Stimulated activated CD8-positive, alpha-beta memory T cell treated with anti-CD3 and anti-CD28 coated beads, Interleukin-4, amount 100 ng/mL, for 4 hours (primary cell): ENCODE measurements at places on chromosomes 3 and 15.

- DNase-seq = no peak
These were observed 68.9 kb upstream of the ZNF280D start for GRCh38 chr15:56802161-56802560.

DNA sequence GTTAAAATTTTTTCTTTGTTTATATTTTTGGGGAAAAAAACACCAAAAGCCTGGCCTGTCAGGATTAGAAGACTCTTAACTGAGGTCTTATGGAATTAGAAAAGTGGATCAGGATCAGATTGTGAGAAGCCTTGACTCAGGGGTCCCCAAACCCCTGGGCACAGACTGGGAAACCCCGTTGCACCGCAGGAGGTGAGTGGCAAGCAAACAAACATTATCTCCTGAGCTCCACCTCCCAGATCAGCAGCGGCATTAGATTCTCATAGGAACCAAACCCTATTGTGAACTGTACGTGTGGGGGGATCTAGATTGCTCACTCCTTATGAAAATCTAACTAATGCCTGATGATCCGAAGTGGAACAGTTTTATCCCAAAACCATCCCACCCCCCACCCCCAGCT is 117.2 kb downstream of the TCF12 start:
- DNase-seq = no peak

DNA sequence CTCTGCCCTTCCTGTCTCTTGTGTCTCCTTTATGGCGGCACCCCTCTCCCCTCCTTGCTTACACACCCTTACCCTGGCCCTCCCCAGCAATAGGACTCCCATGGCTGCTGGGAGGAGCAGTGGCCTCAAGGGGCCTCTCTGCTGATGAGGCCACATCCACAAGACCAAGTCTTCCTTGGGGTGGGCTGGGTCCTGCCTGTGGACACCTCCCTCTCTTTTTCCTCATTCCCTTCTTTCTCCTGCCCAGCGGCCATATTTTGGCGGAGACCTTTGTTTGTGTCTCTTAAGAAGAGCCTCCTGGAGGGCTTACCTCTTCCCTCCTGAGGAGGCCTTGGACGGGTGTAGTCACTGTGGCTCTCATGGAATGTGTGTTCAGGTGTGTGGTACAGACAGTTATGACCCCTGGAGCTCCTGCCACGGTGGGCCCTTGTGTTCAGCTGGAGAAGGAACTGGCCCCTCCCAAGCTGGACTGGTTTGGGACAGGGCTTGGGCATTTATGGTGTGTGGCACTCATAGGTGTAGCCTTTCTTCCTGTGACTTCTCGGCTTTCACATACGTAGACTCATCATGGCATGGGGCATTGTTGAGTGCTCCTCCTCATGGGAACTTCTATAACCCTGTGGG is 56.6 kb upstream of the APEH start:
- DNase-seq = no peak

DNA sequence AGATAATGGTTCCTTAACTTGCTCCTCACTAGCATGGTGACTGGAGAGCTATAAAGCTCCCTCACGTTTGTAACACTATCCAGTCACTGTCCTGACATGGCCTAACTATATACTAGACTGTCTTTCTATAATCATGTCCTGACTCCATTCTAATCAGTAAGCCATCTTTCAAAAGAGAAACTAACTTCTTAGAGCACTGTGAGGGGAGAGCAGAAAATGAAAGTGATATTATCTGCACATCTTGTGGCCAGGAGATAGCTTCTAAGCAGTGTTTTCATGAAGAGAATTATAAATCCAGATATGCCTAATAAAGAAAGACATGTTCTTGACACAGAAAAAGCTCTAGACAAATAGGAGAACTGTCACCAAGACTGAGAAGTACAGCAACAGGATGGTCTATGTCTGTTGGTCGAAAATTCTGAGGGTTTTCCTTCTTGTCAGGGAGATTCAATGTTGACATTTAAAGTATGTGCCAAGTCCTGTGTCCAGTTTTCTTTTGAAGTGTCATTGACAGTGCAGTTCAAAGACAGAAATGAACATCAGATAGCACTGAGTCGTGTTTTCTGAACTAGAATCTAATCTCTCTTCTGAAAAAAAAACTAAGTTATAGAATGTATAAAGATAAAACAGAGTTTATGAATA is 230.6 kb upstream of the PEX5L start:
- no peak for DNase-seq

DNA sequence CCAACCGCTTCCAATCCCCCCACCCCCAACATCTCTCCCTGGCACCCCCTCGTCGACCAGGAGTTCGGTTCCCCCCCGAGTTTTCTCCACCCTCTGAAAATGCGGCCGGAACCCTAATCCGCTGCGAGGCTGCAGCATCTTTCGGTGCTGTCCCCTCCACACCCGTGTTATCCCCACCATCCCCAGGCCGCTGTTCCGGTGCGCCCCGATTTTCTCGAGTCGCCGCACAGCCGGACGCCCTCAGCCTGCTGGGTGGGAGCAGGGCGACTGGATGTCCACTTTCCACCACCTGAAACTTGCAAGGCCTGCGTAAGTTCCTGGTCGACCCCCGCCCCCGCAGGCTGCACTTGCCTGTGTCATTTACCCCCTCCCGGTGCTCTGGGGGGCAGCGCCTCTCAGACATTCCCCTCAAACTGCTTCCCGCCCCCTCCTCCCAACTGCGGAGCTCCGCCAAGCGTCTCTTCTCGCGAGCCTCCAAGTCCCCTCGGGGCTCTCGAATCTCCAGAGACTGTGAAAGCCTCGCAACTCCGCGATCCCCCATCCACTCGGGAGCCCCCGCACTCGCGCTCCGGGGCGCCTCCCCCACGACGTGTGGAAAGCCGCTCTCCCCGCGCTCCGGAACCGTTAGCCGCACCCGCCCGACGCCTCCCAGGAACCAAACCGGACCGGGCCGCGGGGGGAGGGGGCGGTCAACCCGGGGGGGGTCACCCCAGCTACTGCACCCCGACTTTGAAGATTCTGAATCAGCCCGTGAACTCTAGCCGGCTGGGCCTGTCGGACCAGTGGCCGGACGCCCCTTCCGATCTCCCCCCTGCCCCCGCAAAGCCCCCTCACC is 566 bp downstream of the ETV5 start:
- no peak for DNase-seq

- no peak for DNase-seq
These were observed 156.6 kb downstream of the MCTP2 start for GRCh38 chr15:94387849-94388441.

GRCh38 chr3:185823078-185824044 is 1.5 kb downstream of the IGF2BP2 start:
- no peak for DNase-seq

GRCh38 chr3:165653130-165653778 is 184.0 kb downstream of the BCHE start:
- DNase-seq = no peak

DNA sequence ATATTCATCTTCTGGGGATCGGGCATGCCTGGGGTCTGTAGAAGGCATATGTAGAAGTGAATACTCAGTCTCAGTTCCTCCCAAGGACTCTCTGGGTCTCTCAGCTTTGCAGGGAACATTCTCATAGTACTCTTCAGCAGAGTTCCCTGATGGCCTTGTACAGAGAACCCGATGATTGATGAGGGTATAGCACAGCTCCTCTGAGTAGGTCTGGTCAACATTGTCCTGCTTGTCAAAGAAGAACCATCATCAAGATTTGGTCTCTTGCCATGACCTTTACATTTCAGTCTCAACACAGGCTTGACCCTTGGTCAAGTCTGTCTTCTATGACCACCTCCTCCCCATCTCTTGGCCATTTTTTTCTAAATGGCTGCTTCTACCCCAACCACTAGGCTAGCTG is 9.5 kb downstream of the GCSAM start:
- no peak for DNase-seq

DNA sequence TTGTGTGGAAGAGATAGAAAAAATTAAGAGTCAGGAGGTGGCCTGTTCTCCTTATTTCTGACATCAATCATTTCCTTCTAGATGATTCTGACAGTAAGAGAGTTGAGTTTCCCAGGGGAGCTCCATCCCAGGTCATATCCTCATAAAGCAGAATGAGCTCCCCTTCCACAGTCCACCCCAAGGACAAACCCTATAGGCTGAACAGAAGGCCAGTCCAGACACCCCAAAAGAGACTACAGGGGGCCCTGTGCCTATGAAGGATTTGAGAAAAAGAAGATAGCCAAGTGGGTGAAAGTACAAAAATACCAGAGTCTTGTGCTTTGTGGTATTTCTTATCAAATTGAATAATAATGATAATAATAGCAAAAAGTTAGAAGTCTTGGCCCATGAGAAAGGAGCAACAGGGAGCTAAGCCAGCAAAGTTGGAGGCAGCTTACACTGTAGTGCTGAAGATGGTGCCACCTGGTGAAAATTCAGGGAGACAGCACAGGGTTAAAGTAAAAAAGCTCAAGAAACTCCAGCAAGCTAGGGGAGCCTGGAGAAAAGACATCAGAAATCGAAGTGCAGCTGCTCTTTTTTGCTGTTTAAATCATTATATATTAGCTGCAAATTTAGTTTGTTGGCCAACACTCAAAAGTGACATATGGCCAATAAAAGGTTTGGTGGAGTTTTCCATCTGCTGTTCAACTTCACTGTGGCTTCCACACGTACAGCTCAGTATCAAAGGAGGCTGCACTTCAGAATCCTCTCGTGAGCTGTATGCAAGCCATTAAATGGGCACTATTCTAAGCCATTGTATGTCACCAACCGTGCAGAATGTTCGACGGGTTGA is 35.8 kb upstream of the SLC24A5 start:
- DNase-seq = no peak

DNA sequence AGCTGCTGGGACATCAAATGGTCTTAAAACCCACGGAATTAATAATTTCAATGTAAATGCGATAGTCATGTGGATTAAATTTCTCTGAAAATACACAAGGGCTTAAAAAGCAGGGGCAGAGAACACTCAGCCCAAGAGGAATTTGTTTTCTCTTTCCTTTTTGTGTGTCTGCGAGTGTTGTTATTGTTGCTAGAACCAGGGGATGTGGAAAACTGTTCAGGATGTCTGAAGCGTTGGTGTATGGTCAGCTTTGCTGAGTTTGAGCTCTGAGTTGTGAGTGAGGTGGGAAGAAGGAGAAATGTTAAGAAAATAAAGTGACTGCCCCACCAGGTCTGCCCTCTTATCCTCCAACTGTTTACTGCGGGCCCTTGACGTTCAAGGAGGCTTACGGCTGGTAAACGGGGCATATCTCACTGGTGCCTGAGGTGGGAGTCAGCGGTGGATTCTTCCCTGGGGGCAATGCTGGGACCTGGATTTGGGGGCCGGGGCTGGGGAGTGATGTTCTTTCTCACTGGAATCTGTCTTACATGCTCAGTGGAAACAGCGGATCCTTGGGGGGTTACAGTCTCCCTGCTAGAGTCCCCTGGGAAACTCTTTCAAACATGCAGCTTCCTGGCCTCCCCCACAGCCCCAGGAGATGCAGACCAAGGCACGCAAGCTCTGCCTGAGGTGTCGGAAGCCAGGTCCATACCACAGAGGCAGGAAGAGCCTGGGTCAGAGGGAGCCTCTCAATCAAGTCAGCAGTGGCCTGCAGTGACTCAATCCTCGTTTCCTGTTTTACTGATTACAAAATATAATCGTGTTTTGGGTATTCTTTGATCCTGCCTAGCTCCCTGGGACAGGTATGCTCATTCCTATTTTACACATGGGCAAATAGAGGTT is 41.8 kb downstream of the ITGA11 start:
- no peak for DNase-seq

DNA sequence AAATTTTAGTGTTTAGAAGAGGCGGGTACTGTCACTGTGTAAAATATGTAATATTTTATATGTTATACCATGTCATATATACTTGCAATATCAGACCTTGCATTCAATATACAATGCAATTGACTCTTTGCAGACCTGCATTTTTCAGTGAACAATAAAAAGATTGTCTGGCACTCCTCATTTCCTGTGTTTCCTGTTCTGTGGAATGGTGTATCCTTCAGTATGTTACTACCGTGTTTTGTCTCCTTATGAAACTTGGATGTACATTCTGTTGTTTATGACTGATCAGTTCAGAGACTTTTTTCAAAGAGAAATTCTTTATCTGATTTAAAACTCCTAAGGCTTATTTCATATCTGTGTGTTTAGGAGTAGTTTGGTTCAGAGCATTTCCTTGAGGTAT is 31.5 kb downstream of the APH1B start:
- DNase-seq = no peak

DNA sequence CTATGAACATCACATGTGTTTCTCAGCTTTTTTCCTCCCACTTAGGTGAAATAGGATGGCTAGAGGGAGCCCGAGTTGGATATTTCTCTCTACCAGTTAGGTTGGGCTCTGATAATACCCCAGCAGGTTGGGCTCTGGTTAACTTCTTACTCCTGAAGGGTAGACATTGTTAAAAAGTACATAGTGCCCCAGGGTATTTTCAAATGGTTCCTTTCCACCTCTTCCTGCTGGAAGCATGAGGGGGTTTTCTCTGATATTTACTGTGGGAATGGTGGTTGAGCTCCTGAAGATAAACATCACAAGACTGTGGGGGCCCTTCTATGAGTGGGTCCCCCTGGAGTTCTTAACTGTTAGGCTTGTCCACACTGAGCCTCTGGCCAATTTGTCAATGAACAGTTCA is 36.1 kb upstream of the SPESP1 start:
- no peak for DNase-seq
